GM23338 (cell line): ENCODE measurements at places on chromosomes 1 and 21. TPM values are rescaled to one million over a fixed set of nuclear protein-coding genes. Genes with fewer than 3 reads are reported as not detected.

- no peak for DNase-seq
- no peak overlapping the region for H3K27ac ChIP-seq
- H3K36me3 ChIP-seq: no peaks in the 10 kb centered on the region
- no peaks in the 10 kb centered on the region; the same call in 1 of the 2 replicates for H3K4me1 ChIP-seq
- no peaks in the 10 kb centered on the region for H3K27me3 ChIP-seq
These were observed 4.4 kb downstream of the SLC19A1 start for GRCh38 chr21:45537746-45538291.

DNA sequence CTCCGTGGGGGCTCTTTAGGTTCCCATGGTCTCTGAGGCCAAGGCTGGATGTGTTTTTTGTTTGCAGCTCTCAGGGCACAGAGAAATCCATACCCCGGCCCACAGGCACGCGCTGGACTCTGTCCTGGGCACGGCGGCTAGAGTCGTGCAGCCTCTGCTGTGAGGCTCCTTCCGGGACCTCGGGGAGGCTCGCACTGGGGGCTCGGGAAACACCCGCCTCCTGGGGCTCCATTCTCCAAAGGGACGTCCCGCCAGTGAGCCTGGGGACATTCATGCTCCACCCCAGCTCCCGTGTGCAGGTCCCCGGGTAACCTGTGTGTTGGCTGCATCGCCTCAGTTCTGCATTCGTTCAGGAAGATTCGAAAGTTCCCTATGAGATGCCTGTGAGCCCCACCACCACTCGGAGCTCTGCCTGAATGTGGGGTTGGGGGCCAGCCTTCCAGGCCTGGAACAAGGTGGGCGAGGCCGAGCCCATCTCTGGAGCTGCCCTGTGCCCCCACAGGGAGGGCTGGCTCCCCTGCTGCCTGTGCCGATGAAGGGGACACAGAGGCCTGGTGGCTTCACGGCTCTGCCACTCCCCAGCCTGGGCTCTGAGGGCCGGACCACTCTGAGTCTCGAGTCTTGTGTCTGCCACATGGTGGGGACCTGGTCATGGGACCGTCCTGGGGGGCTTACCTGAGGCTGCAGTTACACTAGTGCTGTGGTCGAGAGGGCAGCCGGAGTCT is 182.0 kb upstream of the ARHGEF16 start:
- no peaks in the 10 kb centered on the region for H3K27me3 ChIP-seq
- no peaks in the 10 kb centered on the region for H3K4me1 ChIP-seq
- no peak for DNase-seq
- H3K4me3 ChIP-seq: no peak overlapping the region
- no peak overlapping the region for H3K27ac ChIP-seq

DNA sequence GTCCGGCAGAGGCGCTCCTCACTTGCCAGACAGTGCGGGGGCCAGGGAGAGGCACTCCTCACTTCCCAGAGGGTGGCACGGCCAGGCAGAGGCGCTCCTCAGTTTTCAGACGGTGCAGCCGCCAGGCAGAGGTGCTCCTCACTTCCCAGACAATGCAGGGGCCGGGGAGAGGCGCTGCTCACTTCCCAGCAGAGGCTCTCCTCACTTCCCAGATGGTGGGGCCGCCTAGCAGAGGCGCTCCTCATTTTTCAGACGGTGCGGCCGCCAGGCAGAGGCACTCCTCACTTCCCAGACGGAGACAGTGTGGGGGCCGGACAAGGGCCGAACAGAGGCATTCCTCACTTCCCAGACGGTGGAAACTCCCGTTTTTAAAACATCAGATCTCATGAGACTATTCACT is 238.4 kb upstream of the CACYBP start:
- H3K4me1 ChIP-seq: no peaks in the 10 kb centered on the region
- H3K4me3 ChIP-seq: no peak overlapping the region
- H3K27ac ChIP-seq: no peak overlapping the region
- DNase-seq: peak; percentile 18
- no peaks in the 10 kb centered on the region for H3K36me3 ChIP-seq

GRCh38 chr1:93552741-93553455 is 105.0 kb downstream of the FNBP1L start:
- peaks cover 9% of the 10 kb centered on the region; the same call in 1 of the 2 replicates for H3K36me3 ChIP-seq
- H3K27me3 ChIP-seq: no peaks in the 10 kb centered on the region
- no peak overlapping the region for H3K4me3 ChIP-seq
- peak overlapping the region; percentile 78 for H3K27ac ChIP-seq

DNA sequence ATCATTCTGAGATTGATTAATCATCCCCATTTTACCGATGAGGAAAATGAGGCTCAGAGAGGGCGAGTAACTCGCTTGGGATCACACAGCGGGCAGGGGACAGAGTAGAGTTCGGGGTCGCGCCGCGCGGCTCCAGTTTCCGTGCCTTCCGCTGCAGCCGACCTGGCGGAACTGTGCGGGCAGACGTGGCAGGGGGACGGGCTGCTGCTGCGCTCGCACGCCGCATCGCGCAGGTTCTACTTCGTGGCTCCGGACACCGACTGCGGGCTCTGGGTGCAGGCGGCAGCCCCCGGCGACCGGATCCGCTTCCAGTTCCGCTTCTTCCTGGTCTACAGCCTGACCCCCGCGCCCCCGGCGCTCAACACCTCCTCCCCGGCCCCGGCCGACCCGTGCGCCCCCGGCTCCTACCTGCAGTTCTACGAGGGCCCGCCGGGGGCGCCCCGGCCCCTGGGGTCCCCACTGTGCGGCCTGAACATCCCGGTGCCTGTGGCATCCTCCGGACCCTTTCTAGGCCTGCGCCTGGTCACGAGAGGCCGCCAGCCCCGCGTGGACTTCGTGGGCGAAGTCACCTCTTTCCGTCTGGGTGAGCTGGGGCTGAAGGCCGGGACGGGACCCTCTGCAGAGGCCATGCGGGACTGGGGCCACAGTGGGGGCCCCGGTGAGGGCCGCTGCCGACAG is 2.3 kb downstream of the LDLRAD2 start:
- H3K27ac ChIP-seq: no peak overlapping the region
- DNase-seq: peak; percentile 89
- H3K4me1 ChIP-seq: peaks cover 3% of the 10 kb centered on the region; the same call in 1 of the 2 replicates

GRCh38 chr1:13584876-13585611 is 1.4 kb downstream of the PDPN start:
- H3K4me1 ChIP-seq: peaks cover 59% of the 10 kb centered on the region
- no peaks in the 10 kb centered on the region for H3K36me3 ChIP-seq
- H3K27me3 ChIP-seq: peaks cover 5% of the 10 kb centered on the region; the same call in 1 of the 2 replicates
- DNase-seq: no peak
- H3K4me3 ChIP-seq: peak overlapping the region; percentile 96

DNA sequence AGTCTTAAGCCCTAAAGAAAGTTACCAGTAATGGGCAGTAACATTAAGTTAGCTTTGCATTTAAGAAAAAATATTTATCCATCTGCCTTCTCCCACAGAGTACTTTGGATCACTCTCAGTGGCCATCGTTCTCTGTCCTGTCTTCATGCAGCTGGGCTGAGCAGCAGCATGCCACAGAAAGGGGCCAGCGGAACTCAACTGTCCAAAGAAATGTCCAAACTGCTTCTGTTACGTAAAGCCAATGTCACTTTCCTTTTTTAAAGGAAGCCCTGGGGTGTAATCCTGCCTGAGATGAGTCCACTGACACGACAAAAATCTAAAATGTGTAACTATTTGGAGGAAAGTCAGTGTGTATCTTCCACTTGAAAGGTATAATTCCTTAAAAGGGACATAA is 291.6 kb downstream of the SMYD3 start:
- H3K4me3 ChIP-seq: no peak overlapping the region
- no peaks in the 10 kb centered on the region for H3K27me3 ChIP-seq
- H3K36me3 ChIP-seq: 0 out of 2 replicates have a peak, but pooled peaks cover under 1% of the 10 kb centered on the region
- no peak for DNase-seq
- no peak overlapping the region for H3K27ac ChIP-seq

DNA sequence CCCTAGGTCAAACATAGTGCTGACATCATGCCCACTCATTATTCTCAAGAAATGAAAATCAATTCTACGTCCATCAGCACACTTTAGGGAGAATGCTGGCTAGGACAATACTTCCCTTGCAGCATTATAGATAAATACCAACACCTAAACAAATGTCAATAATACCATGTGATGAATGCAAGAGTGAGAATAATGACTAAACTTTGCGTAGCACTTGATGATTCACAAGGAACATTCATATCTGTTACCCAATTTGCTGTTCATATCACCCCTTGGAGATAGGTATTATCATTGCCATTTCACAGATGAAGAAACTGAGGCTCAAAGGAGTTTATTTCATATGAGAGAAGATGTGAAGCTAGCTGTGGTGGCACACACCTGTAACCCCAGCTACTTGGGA is 24.8 kb upstream of the EPS15 start:
- no peak for DNase-seq
- H3K27ac ChIP-seq: no peak overlapping the region
- no peak overlapping the region for H3K4me3 ChIP-seq
- no peaks in the 10 kb centered on the region for H3K27me3 ChIP-seq
- H3K4me1 ChIP-seq: no peaks in the 10 kb centered on the region

- no peak overlapping the region for H3K4me3 ChIP-seq
- H3K27me3 ChIP-seq: no peaks in the 10 kb centered on the region
- DNase-seq: no peak
- H3K4me1 ChIP-seq: no peaks in the 10 kb centered on the region
- no peaks in the 10 kb centered on the region for H3K36me3 ChIP-seq
- no peak overlapping the region for H3K27ac ChIP-seq
These were observed 15.2 kb upstream of the GPR161 start for GRCh38 chr1:168151935-168152334.

- no peak overlapping the region for H3K27ac ChIP-seq
- H3K27me3 ChIP-seq: no peaks in the 10 kb centered on the region
- H3K4me3 ChIP-seq: no peak overlapping the region
- no peak for DNase-seq
- peaks cover 10% of the 10 kb centered on the region for H3K4me1 ChIP-seq
- H3K36me3 ChIP-seq: no peaks in the 10 kb centered on the region; the same call in 1 of the 2 replicates
These were observed 4.5 kb downstream of the TXNIP start for GRCh38 chr1:145991735-145992412.

MIXL1 gene
- 0.97 and 2.6 TPM in 2 replicates for total RNA-seq

TINAGL1 gene
- total RNA-seq: 15.8 and 20.4 TPM in 2 replicates

RBBP4 gene
- 276 and 312 TPM in 2 replicates for total RNA-seq

TMEM51 gene
- total RNA-seq: 5.2 and 7.9 TPM in 2 replicates

SPRR2A gene
- total RNA-seq: not detected in 2 replicates

LRRC71 gene
- not detected in 2 replicates for total RNA-seq
